ENCODE measurements at places on chromosomes 2 and 18.

GRCh38 chr2:112730791-112731190, 10.0 kb downstream of the NT5DC4 start:
- DNase-seq: no peak

DNA sequence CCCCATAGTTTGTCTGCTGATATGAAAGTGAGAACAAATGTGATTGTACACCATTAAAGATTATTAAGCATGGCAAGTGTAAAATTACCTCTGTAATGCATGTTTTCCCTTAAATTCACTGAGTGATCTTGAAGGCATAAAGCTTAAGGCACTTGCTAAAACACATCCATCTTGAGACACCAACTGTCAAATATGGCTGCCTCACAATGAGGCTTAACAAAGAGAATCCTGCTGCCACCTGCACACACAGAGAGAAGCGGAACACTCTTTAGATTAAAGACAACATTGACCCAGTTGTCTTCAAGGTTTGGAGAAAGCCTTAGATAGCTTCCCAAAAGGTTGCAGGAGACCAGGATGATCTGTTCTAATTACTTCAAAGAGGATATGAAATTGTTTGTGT, 803.6 kb upstream of the GYPC start:
- no peak for DNase-seq

- DNase-seq: no peak
These were observed 188.6 kb downstream of the MYCN start for GRCh38 chr2:16128746-16129610.

DNA sequence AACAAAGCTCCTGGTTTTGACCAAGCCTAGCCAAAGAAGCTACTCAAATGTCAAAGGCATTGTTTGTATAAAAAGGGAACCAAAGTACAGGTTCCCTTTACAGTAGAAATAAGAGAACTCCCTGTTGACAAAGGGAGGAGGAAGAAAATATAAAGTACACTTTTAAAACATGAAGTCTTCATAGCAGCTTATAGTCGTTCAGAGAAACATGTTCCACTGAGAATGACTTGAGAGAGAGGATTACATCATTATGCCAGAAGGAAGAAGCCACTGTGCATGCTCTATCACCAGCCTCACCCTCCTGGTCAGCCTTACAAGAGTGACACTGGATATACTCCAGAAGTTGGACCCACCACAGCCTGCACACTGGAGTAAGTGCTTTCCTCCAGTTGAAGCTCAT, 2.5 kb upstream of the DHRS9 start:
- DNase-seq: no peak

DNA sequence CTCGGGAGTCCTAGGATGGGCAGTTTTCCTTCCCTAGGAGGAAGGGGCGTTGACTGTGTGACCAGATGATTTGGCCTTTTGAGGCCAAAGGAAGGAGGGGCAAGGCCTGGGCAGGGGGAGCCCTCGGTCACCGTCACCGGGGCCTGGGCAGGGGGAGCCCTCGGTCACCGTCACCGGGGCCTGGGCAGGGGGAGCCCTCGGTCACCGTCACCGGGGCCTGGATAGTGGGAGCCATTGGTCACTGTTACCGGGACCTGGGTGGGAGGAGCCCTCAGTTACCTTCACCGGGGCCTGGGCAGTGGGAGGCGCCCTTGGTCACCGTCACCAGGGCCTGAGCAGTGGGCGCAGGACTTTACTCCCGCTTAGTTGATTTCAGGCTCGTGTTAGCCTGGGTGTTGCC, 17.3 kb downstream of the D2HGDH start:
- no peak for DNase-seq

DNA sequence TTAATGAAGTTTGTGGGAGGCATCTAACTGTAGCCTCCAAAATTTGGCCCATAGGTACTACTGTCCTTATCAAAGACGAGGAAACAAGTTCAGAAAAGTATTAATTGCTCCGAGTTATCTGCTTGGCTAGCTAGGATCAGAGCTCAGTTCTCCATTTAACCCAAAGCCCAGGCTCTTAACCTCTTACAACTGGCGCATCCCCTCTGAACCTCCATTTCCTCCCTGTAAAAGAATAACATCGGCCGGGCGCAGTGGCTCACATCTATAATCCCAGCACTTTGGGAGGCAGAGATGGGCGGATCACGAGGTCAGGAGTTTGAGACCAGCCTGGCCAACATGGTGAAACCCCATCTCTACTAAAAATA, 3.5 kb upstream of the MSH6 start:
- no peak for DNase-seq

DNA sequence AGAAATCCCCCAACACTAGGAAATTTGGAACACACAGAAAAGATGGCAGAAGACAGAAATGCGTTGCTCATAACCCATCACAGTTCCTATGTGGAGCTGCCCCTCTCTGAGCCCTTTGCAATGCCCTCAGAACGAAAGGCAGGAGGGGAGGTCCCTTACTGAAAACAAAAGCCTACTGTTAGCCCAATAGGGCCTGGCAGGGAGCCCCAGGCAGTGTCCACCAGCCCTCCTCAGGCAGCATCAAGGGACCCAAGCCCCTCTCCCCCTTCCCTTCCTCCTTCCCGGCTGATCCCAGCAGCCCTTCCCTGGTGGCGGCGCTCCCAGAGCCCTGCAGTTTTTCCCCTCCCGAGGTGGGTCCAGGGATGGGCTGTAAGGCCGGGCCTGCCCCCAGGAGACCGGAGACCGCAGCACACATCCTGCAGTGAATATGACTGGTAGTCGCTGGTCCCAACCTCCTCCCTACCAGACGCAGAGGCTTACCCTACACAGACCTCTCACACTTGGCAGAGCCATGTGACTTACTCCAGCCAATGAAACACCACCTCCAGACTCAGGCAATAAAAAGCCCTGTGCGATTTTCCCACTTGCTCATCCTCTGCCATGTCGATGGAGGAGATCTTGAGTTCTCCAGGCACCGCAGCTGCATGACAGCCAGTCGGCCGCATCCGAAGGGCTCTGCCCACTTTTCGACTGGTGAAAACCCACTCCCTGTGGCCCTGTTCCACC, 19.4 kb upstream of the DUSP2 start:
- no peak for DNase-seq

DNA sequence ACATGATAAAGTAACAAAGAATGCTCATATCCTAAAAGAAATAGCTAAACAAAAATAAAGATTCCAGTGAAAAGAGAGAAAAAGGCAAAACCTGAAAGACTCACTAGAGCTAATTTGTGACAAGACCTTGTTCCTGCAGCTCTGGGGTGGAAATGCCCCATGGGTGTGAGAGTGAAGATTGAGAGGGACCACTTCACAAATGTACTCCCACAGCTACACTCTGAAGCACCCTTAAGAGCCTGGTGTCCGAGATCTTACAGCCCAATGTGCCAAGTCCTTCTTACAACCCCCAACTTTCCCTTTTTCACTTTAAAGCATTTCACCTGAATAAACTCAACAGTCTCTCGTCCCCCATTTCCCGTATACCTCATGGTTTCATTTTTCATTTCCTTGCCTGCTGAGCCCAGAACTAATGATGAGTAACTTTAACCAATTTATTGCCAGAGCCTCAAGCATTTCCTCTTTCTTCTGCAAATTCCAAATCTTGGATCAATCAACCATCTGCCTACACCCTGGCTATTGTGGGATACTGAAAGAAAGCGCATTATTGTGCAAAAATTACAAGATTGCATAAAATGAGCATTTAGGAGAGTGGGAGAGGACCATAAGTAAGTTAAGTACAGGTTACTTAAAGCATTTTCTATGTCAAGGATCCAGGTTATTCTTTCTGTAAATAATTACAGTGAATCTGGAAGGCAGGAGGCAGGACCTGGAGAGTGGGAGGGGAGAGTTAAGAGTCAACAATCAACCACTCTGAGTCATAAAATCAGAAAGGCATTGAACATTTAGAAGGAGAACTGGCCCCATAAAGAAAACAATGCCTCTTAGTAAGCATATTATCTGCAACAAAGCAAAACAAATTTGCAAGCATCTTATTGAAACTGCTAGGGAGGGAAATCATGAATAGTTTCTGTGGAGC, 804.4 kb upstream of the CELF4 start:
- no peak for DNase-seq

GRCh38 chr2:75846683-75847190, 136.0 kb upstream of the GCFC2 start:
- no peak for DNase-seq

- peak; percentile 25 for DNase-seq
These were observed 234.4 kb downstream of the LOXHD1 start for GRCh38 chr18:46422552-46423055.

- no peak for DNase-seq
These were observed 6.8 kb downstream of the MEIS1 start for GRCh38 chr2:66441581-66442320.

- no peak for DNase-seq
These were observed 54.8 kb downstream of the ABI2 start for GRCh38 chr2:203383038-203383437.

- no peak for DNase-seq
These were observed 41.0 kb upstream of the EPC2 start for GRCh38 chr2:148603562-148603920.

- no peak for DNase-seq
These were observed 42.1 kb upstream of the SERTAD2 start for GRCh38 chr2:64695721-64696261.

- no peak for DNase-seq
These were observed 97.4 kb downstream of the EIPR1 start for GRCh38 chr2:3280197-3280596.

GRCh38 chr2:17056236-17056635, 390.6 kb upstream of the CYRIA start:
- DNase-seq: no peak

GRCh38 chr2:159968279-159968900, 94.0 kb downstream of the PLA2R1 start:
- DNase-seq: peak; percentile 67

Measured in D341Med (cell line).